ENCODE measurements at places on chromosomes 5 and 9.

DNA sequence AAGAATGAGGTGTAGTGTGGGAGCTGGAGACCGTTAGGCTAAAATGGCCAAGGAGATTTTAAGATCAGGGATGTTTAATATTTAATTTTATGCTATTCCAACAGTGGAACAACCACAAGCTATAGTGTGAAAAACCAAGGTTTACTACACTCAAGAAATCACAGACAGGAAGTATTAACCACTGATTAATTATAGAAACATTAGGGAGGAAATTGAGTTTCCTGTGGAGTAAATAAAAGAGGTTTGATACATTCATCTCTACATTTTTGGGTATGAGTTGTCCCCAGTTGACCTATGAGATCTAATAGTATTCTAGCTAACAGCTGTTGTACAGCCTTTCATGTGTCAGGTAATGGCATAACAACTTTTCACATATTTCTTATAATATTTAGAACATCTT lies 103.7 kb upstream of the MPDZ start:
- no peak for DNase-seq

DNA sequence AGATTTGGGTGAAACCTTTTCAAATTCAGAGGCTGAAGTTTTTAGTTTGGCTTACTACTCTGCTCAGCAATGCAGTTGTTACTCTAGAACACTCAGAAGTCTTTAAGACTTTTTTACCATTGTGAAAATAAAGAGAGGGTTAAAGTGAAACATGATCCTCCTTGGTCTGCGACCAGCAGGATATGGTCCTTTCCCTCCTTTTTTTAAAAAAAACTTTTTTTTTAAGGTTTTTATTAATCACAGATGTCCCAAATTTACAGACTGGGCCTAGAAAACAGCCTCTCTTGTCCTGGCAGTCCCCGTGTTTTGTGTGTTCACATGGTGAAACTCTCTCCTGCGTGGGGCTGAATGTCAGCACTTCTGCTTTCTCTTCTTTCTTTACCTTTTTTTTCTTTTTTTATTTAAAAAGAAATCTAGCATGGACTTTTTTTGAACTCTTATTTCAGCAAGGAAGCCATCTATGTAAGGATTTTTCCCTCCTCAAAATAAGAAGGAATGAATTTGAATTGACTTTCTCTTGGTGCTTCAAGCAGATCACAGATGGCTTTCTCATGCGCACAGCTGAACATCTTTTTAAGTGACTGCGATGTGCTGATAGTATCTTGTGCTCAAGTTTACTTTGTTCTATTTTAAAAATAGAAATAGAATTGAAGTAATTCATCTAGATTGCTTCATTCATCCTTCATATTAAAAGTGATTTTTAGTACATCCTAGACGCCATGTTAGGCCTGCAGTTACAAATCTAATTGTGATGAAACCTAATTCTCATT lies 128.7 kb upstream of the OTULINL start:
- DNase-seq = no peak

DNA sequence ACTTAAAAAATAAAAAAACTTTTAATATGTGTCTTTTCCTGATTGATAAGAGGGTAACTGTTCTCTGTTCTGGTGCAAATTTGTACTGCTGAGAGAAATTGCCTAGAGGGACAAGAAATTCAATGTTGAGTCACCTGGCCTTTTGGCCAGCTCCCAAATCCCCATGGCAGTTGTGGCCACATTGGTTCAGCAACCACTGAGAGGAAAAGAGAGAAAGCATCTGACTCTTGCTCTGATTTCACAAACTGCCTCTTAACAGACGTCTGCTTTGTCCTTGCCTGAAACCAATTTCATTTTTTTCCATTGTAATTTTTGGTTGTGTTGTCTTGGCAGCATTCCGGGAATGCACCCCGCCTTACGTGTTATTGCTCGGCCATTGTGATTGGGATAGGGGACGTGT lies 42.4 kb downstream of the NTRK2 start:
- no peak for DNase-seq

- no peak for DNase-seq
Measured at GRCh38 chr5:180498378-180498777, 4.2 kb downstream of the CNOT6 start.

- DNase-seq = no peak
Measured at GRCh38 chr5:10624206-10624605, 60.3 kb downstream of the ANKRD33B start.

DNA sequence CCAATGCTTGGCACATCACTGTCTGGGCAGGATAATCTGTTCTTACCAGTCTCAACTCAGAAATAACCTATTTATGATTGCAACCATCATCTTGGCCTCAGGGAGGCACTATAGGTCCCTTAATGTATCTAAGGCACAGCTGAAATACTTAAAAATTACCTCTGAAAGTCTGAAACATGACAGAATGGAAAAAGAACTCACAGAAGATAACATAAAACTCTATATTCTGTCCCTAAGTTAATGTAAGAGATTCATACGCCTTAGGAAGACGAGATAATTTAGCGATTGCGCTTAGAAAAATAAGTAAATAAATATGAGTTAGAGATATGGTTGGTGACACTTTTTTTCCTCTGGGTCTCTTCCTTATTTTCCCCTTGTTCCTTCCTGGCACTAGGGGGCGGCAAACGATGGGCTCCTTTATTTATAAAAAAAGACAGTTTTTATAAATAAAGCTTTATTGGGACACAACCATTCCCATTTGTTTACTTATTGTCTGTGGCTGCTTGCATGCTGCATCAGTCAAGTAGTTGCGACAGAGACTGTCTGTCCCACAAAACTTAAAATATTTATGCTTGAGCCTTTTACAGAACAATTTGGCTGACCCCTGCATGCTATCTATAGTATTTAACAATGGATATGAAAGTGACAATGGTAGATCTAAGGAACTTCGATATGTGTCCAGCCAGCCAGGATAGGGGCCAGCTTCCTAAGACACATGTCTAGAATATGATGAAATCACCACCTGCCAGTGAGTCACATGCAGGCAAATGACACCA lies 79.6 kb downstream of the PDE4D start:
- DNase-seq = no peak

- DNase-seq = no peak
Measured at GRCh38 chr5:32193591-32193990, 19.5 kb upstream of the GOLPH3 start.

- DNase-seq = no peak
Measured at GRCh38 chr5:81579262-81579924, 171.5 kb downstream of the SSBP2 start.

Data from activated T-cell treated with anti-CD3 and anti-CD28 coated beads, Interleukin-2, amount 50 U/mL, for 1 hour (primary cell).